Calu3 (cell line): ENCODE measurements at places on chromosomes 7 and 10. TPM values are rescaled to one million over a fixed set of nuclear protein-coding genes. Genes with fewer than 3 reads are reported as not detected.

DNA sequence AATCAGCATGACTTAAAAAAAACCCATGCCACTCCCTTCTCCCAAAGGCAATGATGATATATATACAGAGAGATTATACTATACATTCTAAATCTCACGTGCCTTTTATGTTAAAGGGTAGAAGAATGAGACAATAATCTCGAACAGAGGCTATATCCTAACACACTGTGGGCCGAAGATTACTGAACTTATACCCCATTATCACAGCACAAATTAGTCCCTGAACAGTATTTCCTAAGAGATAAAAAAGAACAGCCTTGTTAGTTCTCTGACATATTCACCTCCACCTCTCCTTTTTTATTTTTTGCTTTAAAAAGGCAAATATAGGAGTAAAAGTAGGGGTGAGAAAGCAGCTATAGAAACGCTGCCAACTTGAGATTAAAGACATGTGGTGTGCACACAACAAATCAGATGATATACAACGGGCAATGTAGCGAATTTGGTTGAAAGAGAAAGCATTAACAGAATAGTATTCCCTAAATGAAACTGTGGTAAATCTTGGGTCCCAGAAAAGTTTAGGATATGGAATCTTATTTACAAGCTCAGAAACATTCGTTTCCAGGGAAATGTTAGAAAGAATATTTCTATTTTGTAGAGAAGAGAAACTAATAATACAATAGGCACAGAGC is 69.5 kb downstream of the JMJD1C start:
- no peaks in the 10 kb centered on the region for H3K4me1 ChIP-seq
- H3K27ac ChIP-seq, result no peak overlapping the region
- H3K27me3 ChIP-seq, result no peaks in the 10 kb centered on the region
- DNase-seq, result no peak

DNA sequence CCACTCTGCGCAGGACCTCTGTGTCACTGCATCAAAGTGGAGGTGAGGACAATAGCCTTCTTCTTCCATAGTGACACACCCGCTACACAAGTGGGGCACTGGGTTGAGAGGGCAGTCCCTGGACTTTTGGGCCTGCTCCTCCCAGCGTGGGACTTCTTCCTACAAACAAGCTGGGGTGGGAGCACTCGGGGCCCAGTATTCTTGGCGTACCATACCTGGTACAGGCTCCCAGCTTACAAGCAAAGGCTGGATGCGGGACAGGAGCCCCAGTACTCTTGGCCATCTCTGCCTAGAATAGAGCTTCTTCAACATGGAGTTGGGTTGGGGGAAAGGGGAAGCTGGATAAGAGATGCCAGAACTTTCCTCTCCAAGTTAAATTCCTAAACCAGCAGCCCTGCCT is 426.8 kb upstream of the FOXK1 start:
- H3K27me3 ChIP-seq, result no peaks in the 10 kb centered on the region
- no peaks in the 10 kb centered on the region for H3K4me1 ChIP-seq
- DNase-seq, result no peak
- no peak overlapping the region for H3K27ac ChIP-seq
- H3K4me3 ChIP-seq, result no peak overlapping the region

RET gene
- 0.07 TPM in 1 of 2 replicates, not detected in the other for total RNA-seq

GRCh38 chr7:66162622-66163021 is 42.5 kb upstream of the TPST1 start:
- no peak overlapping the region for H3K27ac ChIP-seq
- DNase-seq, result no peak
- no peaks in the 10 kb centered on the region for H3K4me1 ChIP-seq
- H3K36me3 ChIP-seq, result peaks cover 4% of the 10 kb centered on the region
- no peak overlapping the region for H3K4me3 ChIP-seq

GRCh38 chr7:22613496-22613895 is 113.5 kb upstream of the IL6 start:
- no peaks in the 10 kb centered on the region for H3K4me1 ChIP-seq
- H3K4me3 ChIP-seq, result no peak overlapping the region
- H3K27ac ChIP-seq, result no peak overlapping the region
- H3K36me3 ChIP-seq, result no peaks in the 10 kb centered on the region
- no peaks in the 10 kb centered on the region for H3K27me3 ChIP-seq
- DNase-seq, result no peak

NANOS1 gene
- total RNA-seq, result 4.6 and 6.8 TPM in 2 replicates

- H3K36me3 ChIP-seq, result peaks cover 4% of the 10 kb centered on the region
- no peak for DNase-seq
- H3K4me1 ChIP-seq, result no peaks in the 10 kb centered on the region
- no peak overlapping the region for H3K4me3 ChIP-seq
- H3K27me3 ChIP-seq, result no peaks in the 10 kb centered on the region
- H3K27ac ChIP-seq, result no peak overlapping the region
Measured at GRCh38 chr10:16483241-16483917, 38.3 kb downstream of the C1QL3 start.

NUTM2E gene
- total RNA-seq, result not detected in 2 replicates

GRCh38 chr7:35825974-35826373 is 25.1 kb downstream of the SEPTIN7 start:
- no peak for DNase-seq
- peaks cover 3% of the 10 kb centered on the region for H3K4me1 ChIP-seq
- no peaks in the 10 kb centered on the region for H3K27me3 ChIP-seq
- H3K27ac ChIP-seq, result no peak overlapping the region
- no peak overlapping the region for H3K4me3 ChIP-seq
- H3K36me3 ChIP-seq, result no peaks in the 10 kb centered on the region

NKX2-3 gene
- total RNA-seq, result not detected in 2 replicates

DNA sequence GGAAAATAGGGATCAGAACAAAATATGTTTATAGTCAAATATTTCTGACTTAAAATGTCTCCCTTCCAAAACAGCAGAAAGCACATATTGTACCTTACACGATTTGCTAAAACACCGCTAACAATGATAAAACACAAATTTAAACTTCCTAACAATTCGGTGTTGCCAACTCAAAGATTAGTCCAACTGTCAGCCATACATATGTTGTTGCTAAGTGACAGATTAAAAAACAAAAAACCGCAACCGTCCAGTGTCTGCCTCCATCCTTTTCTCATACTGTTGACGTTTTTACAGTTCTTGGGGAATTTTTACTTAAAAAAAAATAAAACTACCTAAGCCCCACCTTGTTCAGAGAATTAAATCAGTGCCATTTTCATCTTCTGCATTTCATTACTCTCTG is 118.0 kb downstream of the RAB11FIP2 start:
- no peak for DNase-seq
- no peaks in the 10 kb centered on the region for H3K27me3 ChIP-seq
- no peaks in the 10 kb centered on the region for H3K4me1 ChIP-seq
- H3K4me3 ChIP-seq, result no peak overlapping the region

- H3K27me3 ChIP-seq, result no peaks in the 10 kb centered on the region
- H3K27ac ChIP-seq, result peak overlapping the region; percentile 81
- peaks cover 14% of the 10 kb centered on the region for H3K36me3 ChIP-seq
- H3K4me3 ChIP-seq, result peak overlapping the region; percentile 55
Measured at GRCh38 chr7:101870361-101871062, 53.1 kb downstream of the CUX1 start.

- no peak overlapping the region for H3K27ac ChIP-seq
- no peak for DNase-seq
- peaks cover 11% of the 10 kb centered on the region for H3K36me3 ChIP-seq
- H3K4me1 ChIP-seq, result no peaks in the 10 kb centered on the region
- H3K4me3 ChIP-seq, result no peak overlapping the region
Measured at GRCh38 chr7:100602889-100603725, 944 bp downstream of the PCOLCE start.

TMEM26 gene
- not detected in 2 replicates for total RNA-seq

SPDYE11 gene
- total RNA-seq, result not detected in 2 replicates

GRCh38 chr10:71746344-71747037 is 26.8 kb downstream of the VSIR start:
- H3K4me1 ChIP-seq, result peaks cover 34% of the 10 kb centered on the region
- no peak overlapping the region for H3K4me3 ChIP-seq
- H3K27ac ChIP-seq, result peak overlapping the region; percentile 8
- peaks cover 24% of the 10 kb centered on the region for H3K36me3 ChIP-seq
- H3K27me3 ChIP-seq, result no peaks in the 10 kb centered on the region
- DNase-seq, result peak; percentile 58

ANKRD2 gene
- 0.47 and 0.90 TPM in 2 replicates for total RNA-seq
